ENCODE measurements at places on chromosomes 13 and 19. TPM values are rescaled to one million over a fixed set of nuclear protein-coding genes. Genes with fewer than 3 reads are reported as not detected.

The FGF22 gene
- total RNA-seq = not detected

DNA sequence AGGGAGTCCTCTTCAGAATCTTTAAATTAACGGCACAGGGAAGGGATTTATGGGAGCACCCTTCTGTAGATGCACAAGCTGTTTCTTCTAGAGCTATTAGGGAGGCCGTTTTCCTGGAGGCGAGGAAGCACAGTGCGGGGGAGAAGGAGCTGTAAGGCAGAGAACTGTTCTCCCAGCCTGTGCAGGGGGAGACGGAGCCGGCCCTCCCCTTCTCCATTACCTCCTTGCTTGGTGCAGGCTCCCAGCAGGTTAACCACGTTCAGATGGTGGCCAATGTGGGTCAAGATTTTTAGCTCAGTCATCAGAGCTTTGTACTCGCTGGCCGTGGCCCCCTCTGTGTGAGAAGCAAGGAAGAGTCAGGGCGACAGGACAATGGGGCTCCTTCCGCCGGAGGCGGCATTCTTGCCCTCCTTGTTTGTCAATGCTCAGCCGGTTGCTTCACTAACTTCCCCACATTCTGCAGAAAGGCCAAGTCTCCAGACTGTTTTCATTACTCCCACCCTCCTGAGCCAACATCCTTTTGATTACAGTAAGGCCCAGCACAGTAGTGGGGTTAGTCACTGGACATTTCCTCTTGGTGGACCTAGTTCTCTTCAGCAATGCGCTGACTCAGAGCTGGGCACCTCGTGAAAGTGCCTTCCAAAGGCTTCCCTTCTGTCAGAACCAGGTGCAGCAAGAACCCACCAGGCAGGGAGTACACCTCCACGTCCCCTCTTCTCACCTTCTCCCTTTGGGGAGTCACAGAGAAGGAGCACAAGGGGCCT, 165.4 kb downstream of the FLT1 start:
- no peaks in the 10 kb centered on the region for H3K36me3 ChIP-seq
- peaks cover 33% of the 10 kb centered on the region for H3K4me1 ChIP-seq
- H3K27ac ChIP-seq = peak overlapping the region; percentile 49
- no peak overlapping the region for H3K4me3 ChIP-seq
- H3K27me3 ChIP-seq = no peaks in the 10 kb centered on the region

DNA sequence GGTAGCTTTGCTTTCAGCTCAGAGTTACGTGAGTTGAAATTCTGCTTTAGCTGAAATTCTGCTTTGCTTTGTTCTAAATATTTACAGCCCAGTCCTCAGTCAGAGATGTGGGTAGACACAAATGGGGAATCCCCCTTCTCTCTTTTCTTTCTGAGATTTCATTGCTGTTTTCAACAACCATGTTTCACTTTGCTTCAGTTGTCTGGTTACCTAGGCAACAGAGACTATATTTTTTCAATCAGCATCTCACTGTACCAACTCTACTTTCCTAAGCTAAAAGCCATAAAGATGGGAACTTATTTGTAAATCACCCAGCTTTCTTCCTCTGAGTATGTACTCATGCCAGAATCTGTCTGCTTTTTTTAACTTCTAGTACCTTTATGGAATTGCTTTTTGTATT, 509.0 kb downstream of the OLFM4 start:
- DNase-seq = no peak
- no peak overlapping the region for H3K27ac ChIP-seq
- no peaks in the 10 kb centered on the region for H3K27me3 ChIP-seq

GRCh38 chr13:113862931-113863523, 849 bp downstream of the GAS6 start:
- peaks cover 31% of the 10 kb centered on the region for H3K4me1 ChIP-seq
- H3K36me3 ChIP-seq = peaks cover 30% of the 10 kb centered on the region
- H3K4me3 ChIP-seq = peak overlapping the region; percentile 78
- DNase-seq = peak; percentile 93
- no peaks in the 10 kb centered on the region for H3K27me3 ChIP-seq
- H3K27ac ChIP-seq = peak overlapping the region; percentile 74

Data from osteoblast (primary cell).